ENCODE measurements at places on chromosomes 1 and 21.

- no peak for DNase-seq
Measured at GRCh38 chr1:53319296-53320101, 8.4 kb downstream of the LRP8 start.

GRCh38 chr1:112904071-112904830, 51.7 kb downstream of the SLC16A1 start:
- no peak for DNase-seq

DNA sequence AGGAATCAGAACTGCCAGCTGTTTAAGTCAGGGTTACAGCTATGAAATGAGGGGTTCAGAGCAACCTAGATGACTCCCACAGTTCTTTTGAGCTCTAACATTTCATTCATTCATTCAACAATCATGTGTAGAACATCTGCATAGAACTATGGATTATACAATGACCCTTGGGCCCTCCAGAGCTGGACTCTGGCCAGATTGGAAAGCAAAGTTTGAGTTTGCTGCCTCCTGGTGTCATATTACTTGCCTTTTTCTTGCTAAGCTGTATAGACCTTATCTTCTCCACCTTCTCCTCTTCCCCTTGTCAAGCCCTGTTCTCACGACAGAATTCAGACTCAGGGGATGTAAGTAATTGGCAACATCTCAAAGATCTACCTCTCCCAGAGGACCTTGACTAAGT, 4.0 kb downstream of the CASQ2 start:
- DNase-seq, result no peak

GRCh38 chr1:205273551-205273982, 45.8 kb downstream of the TMCC2 start:
- peak; percentile 86 for DNase-seq

GRCh38 chr1:26190373-26190987, at the start of gene CATSPER4:
Gene CATSPER4 (plus strand): TSS chr1:26190602. CDS start chr1:26190628, 26 bp downstream.
- DNase-seq, result no peak

DNA sequence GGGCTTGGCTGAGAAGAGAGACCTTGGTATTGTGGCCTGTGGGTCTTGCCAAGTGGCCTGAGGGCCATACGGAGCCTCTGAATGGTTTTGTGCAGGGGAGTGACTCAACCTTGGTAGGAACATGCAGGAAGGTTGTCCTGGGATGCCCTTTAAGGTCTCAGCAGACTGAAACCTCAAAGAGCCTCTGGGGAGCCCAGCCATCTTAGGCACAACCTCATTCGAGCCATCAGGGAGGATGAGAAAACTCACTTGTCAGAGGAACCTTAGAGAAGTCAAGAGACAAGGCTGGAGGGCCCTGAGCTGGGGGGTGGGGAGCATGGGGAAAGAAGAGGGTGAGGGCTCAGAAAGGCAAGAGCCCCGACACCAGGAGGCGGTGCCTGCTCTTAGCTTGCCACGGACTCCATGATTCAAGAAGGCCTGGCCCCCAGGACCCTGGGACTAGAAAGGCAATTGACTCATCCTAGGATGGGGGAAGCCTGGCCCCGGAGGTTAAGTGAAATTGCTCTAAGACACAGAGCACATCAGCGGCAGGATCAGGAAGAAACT, 13.0 kb downstream of the IFI6 start:
- DNase-seq, result no peak

GRCh38 chr1:87131809-87132283, 196.8 kb upstream of the LMO4 start:
- DNase-seq, result peak; percentile 80

- DNase-seq, result no peak
Measured at GRCh38 chr1:93995837-93996536, 86.8 kb upstream of the GCLM start.

DNA sequence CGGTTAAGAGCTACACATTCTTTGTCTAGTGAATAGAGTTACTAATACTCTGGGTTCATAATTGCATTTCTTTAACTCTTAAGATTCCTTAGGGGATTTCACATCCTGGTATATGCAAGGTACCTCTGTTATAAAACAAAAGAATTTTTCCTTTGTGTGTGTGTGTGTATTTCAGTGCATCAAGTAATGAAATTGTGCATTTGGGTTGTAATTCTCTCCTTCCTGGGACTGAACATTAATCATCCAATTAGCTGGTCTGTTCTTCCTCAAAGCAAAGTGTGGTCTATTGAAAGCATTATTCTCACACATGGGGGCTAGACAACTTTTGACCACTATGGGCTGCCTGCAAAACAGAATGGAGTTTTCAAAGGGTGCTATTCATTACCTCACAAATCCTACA, 74.0 kb downstream of the ZC3H11B start:
- DNase-seq, result no peak

DNA sequence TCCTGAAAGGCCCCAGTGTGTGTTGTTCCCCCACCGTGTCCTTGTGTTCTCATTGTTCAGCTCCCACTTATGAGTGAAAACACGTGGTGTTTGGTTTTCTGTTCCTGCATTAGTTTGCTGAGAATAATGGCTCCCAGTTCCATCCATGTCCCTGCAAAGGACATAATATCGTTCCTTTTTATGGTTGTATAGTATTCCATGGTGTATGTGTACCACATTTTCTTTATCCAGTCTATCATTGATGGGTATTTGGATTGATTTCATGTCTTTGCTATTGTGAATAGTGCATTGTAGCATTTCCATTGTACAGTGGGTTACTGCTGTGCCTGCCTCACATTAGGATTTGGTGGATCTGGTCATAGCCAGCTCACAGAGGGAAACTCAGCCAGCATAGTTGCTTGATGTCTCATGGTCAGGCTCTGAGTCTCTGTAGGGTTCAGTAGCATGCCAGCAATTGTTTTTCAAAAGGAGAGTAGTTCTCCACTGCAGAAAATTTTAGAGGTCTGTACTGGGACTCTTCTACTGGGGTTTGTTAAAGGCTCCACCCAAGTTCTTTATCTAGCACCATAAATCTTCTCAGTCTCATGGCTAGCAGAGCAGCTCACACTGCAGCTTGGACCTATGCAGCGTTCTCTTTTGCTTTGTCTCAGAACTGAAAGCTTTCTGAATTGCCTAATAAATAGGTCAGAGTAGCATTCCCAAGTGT, 41.0 kb downstream of the RUNX3 start:
- no peak for DNase-seq

GRCh38 chr1:92923664-92924063, 37.6 kb downstream of the DIPK1A start:
- no peak for DNase-seq

DNA sequence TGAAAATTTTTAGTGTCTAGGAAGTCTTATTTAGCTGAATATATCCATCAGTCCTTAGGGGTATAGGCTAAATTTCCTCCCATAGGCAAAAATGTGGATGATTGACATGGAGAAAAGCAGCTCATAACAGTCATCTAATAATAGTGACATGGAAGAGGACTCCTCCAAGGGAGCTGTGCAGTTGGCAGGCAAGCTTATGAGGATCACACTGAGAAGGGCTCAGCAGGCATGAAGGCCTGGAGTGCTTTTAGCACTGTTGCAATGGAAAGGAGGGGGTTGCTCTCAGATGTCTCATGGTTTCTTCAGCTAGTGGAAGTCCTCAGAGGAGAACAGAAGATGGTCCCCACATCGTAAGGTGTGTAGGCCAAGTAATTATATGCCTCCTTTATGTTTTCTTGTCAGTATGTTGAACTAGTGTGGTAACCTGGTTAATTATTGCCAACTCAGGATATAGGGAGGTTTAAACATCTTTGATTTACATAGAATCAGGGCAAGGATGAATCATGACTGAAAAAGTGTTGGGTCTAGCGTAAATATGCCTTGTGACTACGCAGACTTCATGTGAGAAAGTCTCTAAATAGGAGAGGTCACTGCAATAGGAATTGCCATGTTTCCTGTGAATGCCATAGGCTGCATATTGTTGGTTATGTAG, 18.9 kb downstream of the VN1R5 start:
- DNase-seq, result no peak

- no peak for DNase-seq
Measured at GRCh38 chr1:55230659-55231058, 15.5 kb upstream of the USP24 start.

Measured in GM12891 (cell line).